AG10803 (cell line): ENCODE measurements at places on chromosomes 6 and 20.
A peak's percentile ranks its signal among the peaks of the same experiment; 100 is the strongest.

DNA sequence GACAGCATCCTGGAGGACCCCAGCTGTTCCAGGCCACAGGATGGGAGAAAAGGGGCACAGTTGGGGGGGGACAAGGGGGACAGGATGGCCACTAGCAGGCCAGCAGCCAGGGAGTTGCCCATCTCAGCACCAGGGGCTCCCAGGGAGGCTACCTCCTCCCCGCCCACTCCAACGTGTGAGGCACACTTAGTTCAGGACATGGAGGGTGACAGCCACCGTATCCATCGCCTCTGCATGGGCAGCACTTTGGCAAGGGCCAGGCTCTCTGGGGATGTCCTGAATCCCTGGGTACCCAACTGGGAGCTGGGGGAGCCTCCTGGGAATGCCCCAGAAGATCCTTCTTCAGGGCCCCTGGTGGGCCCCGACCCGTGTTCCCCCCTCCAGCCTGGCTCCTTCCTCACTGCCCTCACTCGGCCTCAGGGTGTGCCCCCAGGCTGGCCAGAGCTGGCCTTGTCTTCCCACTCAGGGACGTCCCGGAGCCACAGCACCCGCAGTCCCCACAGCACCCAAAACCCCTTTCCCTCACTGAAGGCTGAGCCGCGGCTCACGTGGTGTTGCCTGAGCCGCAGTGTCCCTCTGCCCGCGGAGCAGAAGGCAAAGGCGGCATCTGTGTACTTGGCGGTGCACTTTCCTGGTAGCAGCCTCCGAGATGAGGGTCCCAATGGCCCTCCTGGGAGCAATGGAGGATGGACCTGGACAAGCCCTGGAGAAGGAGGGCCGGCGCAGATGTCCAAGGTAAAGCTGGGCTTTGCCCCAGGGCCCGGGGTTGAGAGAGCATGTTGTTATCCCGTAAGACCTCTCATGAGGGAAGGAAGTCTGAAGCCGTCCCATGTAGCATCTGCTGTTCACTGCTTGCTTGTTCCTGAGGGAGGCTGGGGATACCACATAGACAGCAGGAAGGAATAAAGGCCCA, 30.7 kb downstream of the ZNF831 start:
- DNase-seq, result no peak

GRCh38 chr6:156379392-156380289, 397.5 kb upstream of the ARID1B start:
- no peak for DNase-seq

DNA sequence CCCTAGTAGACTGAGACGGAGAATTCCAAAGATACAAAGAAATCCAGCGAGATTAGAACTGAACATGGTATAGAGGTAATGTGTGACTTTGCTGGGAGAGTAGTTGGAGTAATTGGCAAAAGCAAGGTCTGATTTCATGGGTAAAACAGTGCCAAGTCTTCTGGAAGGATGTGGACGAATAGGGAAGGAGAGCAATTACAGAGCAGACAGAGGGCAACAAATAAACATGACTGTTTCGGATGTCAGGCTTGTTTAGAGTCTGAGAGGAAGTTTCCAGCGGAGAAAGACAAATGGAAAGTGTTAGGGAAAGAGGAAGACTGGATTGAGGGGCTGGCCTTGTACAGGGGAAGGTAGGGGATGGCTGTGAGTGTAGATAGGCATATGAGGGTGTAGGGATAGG, 282.2 kb upstream of the PRND start:
- peak; percentile 53 for DNase-seq

DNA sequence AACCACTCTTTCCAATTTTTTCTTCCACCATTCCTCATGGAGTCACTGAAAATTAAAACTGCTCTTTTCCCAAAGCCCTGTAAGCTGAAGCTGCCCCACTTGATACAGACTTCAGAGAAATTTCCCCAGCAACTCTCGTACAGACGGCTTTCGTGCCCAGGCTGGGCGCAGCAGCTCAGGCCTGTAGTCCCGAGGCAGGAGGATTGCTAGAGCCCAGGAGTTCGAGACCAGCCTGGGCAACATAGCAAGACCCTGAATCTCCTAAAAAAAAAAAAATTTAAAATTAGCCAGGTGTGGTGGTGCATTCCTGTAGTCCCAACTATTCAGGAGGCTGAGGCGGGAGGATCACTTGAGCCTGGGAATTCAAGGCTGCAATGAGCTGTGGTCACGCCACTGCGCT, 6.6 kb downstream of the PPDPF start:
- no peak for DNase-seq

DNA sequence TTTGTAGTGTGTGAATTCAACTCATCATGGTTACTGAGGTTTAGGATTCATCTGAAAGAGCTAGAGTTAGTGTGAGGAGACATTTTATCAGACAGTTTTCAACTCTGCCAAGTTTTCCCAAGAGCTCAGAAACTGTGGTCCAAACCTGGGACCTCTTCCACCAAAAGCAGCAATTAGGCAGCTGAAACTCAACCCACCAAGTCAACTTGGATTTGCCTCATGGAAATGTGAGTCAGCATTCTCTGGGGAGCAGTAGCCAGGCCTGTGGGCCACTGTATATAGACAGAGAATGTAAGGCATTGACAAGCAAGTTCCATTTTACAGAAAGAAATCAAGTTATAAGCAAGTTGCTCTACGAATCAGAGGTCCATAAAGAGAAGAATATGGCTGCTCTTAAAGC, 178.8 kb upstream of the HDDC2 start:
- no peak for DNase-seq

- DNase-seq, result peak; percentile 29
Observed at GRCh38 chr6:161435748-161436070, 161.8 kb upstream of the AGPAT4 start.

- no peak for DNase-seq
Observed at GRCh38 chr6:139960671-139961070, 586.2 kb upstream of the CITED2 start.

GRCh38 chr6:125741336-125741735, 8.1 kb upstream of the HEY2 start:
- DNase-seq, result no peak

DNA sequence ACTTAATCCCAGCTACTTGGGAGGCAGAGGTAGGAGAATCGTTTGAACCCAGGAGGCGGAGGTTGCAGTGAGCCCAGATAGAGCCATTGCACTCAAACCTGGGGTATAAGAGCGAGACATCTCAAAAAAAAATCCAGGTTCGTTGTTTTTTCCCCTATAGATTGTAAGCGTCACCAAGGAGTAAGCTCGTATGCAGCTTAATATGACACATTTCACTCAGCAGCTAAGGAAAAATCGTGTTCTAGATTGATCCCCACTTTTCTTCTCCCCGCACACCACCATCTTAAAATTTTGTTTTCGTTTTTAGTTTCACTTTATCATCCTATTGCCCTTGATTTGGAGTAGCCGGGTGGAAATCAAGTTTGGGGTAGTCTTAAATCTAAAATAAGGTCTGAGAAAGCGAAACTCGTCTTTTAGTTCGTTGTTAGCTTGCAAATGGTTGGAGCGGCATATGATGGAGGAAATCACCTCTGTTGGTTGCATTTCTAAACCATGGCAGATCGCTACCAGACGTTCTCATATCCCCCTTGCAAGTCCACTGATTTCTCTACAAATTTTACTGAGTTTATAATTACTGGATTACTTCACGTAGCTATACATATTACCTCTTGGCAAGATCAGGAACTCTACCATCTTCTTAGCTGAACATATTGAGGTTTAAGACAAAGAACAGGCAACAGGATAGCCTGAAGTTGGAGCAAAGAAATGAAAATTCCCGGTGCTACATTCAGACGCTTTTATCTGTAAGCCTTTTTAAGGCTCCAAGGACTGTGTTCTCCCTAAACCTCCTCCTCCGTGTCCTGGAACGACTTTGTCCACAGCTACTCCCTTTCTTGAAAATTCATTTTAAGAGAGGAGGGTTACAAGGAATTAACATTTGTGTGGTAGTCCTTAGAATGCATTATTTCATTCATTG, 91.1 kb upstream of the BTN3A2 start:
- peak; percentile 30 for DNase-seq

DNA sequence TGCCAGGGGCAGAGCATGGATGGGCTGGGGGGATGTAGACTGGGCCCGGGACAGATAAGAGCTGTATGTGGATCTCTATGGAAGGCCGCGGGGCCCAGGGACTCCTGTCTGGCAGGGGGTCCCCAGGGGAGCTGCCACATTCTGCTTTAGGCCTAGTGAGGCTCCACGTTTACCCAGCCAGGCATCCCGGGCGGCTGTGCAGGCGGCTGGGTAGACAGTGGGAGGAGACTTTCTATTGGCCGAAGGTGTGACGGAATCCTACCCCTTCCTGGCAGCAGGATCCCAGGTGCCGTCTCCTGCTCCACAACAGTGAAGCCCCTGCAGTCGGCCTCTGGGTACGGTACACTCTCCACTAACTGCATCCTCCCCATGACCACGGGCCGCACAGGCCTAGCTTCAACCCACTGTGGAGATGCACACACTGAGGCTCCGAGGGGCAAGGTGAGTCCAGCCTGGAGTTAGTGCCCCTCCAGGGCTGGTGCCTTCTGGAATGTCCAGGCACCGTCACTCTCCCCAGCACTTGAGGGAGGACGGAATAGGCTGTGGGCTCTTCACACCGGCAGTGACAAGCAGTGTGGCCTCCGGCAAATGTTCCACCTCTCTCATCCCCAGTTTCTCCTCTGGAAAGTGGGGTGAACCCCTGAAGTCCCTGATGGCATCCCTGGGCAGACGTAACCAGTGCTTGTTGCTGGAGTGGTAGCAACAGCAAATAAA, 36.8 kb upstream of the ZBP1 start:
- no peak for DNase-seq

DNA sequence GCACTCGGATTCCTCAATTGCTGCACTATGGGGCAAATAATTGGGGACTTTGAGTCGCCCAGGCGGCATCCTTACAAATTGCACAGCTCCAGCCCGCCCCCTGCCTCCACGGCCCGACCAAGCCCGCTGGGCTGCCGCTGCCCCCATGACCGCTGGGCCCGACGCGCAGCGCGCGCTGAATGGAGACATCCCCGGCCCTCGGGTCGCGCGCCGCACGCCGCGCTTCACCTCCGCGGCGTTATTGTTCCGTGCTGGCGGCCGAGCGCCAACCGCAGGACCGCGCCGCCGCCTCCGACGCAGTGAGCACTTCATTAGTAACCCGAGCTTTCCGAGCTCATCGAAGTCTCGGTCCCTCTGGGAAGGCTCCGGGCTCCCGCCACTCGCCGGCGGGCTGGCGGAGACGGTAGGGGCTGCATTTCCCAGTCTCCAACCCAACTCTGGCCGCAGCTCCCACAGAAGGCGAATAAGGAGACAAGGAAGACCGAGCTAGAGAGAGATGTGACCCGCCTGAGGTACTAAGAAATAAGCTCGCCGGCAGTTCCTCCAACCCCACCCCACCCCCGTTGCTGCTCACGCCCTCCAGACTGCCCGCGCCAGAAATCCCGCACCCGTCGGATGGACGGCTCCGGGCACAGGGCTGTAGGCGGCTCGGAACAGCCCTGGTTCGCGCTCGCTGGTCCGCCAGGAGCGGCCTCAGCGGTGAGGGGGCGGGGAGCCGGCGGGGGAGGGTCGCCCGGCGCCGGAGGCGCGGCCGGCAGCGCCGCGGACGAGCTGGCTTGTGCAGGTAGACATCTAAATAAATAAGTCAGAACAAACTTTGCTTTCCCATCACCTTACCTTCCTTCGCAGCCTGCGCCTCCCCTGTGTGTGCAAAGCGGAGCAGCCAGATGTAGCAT, 703 bp downstream of the EPHA7 start:
- DNase-seq, result no peak

- peak; percentile 5 for DNase-seq
Observed at GRCh38 chr6:126824226-126824625, 294.2 kb upstream of the RSPO3 start.

DNA sequence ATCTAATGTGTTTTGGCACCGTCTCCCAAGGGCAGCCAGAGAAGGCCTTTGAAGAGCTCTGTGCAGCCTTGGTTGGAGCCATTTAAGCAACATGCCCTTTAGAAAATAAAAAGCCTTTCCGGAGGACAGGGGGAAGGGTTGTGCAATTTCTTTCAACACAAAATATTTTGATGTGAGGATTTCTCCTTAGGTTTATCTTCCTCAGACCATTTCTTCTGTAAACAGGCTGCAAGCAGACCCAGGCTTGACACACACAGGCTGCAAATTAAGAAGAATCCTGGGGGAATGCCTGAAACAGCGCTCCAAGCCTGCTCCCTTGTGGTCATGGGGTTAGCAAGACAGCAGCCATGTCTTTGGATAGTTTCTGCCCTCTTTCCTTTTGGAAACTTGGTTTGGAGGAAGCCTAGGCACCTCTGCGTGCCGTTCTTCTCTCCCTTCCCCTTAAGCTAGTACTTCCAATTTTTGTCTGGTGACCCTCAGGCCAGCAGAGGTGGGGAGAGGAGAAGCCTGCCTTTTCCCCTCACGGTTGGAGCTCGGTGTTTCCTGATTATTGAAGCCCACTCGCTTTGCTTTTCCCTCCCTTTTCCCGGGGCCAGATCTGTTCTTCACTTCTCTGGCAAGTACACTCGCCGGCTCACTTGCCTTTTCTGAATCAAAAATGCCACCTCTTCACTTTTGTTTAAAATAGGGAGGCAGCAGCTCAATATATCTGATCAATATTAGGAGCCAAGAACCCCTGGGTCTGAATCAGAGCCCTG, 39.6 kb upstream of the NOX3 start:
- DNase-seq, result peak; percentile 94

GRCh38 chr20:41054847-41055230, 26.2 kb downstream of the TOP1 start:
- no peak for DNase-seq

DNA sequence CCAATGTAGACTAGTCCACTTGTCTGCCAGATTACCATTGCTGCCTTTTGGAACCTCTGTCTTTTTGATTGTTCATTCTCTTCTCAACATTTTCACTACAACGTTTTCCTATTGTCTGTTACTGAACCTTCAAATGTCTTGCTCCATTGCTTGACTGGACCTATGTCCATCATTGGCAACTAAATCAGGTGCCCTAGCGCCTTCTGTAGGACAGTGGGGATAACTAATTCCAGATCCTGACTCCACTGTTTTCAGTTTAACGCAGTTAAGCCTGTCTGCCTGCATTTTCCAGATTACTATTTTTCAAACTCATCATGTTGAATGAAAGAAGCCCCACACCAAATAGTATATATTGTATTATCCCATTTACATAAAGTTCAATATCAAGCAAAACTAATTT, 433.6 kb downstream of the RNF144B start:
- DNase-seq, result no peak
